ENCODE measurements at places on chromosomes 2 and 18.

DNA sequence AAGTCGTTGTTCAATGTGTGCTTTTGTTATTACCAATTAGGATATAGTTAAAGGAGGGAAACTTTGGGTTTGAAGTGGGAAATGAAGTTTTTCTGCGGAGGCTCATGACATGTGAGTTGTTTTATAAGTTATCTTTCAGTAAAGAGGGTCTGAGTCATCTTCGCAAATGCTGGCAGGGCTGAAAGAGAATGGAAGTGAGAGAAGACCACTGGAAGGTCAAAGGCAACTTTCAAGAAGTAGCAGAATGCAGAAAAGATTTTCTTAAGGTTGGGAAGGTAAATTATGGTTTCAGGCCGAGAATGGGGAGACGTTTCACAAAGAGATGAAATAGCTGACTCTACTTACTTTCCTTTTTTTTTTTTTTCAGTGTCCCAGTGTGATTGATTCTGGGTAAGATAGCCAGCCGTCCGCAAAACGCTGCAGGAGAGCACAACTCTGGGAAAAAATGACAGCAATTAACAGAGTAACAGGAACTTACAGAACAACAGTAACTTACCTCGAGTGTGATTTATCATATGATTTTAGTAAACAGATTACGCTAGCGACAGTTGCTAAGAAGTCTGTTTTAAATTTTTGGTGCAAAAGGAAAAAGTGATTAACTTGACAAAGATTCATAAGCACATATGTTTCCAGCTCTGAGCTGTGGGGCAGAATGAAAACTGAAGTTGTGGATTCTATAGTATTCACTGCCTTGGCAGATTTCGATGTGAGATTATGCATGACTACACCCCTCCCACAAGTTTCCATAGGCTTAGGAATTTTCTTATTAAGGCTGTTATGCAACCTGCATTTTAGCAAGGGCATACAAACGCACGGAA, 46.8 kb upstream of the ACTR3 start:
- no peak for DNase-seq

GRCh38 chr2:3731829-3732228, 28.5 kb downstream of the DCDC2C start:
- no peak for DNase-seq

- DNase-seq: no peak
These were observed 59.0 kb downstream of the PRKCE start for GRCh38 chr2:45710468-45710867.

DNA sequence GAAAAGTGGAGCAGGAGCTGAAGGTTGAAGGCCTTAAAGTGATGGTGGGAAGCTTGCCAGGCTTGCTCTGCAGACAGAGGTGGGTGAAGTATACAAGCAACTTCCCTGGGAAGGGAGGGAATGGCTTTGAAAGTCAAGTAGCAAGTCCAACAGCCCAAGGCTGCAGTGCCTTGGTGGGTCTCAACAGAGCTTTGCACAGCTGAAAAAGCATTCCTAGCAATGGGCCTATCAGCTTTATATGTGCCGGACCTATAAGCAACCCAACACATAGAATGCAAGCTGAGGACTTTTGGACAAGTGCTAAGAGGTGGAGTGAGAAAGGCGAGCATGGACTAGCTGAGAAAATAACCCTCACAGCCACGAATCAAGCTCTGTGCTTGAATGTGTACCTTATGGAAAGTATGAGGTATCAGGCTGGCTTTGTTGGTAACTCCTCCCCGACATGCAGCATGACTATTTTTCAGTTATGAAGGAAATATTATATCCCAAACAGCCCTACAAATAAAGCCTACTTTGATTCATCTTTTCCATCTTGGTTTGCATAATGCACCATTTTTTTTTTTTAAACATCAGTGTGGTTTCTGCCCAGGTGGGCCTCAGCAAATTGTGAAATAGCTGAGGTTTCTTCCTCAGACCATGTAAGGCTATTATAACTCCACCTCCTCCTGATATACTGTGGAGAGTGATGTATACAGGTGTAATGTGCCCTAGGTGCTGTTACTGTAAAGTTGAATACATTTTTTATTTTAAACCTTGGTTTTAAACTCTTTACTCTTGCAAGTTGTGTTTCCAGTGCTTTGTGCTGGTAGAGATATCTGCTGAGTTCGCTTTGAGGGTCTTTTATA, 241.4 kb upstream of the CXCR4 start:
- no peak for DNase-seq

- no peak for DNase-seq
These were observed 32.5 kb downstream of the BMPR2 start for GRCh38 chr2:202408546-202409140.

- DNase-seq: no peak
These were observed 121.8 kb upstream of the TMEM200C start for GRCh38 chr18:6017171-6017570.

GRCh38 chr2:69989009-69989408, 27.6 kb upstream of the ASPRV1 start:
- no peak for DNase-seq

DNA sequence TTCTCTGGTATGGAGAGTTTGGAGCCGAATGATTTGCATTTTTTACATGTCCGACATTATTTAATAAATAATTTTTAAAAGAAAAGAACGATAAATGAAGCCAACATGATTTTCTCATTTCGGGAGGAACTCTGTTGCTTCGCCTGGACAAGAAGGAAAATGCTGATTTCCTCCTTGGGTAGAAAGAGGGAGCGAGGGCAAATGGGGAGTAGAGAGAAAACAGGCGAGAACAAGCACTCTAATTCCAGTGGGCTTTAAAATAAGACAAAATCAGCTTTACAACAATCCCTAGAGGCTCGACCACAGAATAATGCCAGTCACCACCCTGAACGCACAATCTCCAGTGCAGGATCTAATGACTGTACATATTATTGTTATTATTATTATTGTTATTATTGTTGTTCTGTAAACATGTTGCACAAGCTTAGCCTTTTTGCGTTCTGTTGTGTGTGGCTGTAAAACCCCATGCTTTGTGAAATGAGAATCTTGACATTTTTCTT, 3.7 kb downstream of the DLX1 start:
- DNase-seq: no peak

DNA sequence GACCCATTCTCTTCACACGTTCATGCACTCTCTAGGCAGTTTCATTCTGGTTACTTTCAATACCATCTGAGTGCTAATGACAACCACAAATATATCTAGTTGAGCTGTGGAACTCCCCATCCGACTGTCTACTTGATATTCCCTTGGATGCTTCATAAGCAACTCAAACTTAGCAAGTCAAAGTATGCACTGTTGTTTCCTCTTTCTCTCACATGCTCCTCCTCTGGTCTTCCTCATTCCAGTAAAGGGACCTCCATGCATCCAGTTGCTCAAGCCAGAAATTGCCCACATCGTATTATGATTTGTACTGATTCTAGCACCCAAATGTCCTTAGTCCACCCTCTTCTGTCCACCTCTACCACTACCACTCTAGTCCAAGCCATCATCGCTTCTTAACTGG, 22.3 kb downstream of the SEMA4F start:
- no peak for DNase-seq

DNA sequence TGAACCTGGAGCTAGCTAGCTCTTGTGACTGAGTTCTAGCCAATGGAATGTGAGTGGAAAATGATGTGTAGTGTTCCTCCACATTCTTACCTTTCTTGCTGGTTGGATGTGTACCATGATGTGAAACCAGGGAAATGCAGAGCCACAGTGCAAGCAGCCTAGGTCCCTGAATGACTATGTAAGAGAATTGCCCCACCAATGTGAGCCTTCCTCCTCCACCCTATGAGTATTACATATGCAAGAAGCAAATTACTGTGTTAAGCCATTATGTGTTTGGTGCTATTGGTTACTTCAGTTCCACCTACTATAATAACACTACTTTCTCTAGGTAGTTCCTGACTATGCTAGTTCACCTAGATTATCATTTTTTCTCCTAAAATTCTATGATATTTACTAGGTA, 39.6 kb downstream of the LCLAT1 start:
- DNase-seq: no peak

DNA sequence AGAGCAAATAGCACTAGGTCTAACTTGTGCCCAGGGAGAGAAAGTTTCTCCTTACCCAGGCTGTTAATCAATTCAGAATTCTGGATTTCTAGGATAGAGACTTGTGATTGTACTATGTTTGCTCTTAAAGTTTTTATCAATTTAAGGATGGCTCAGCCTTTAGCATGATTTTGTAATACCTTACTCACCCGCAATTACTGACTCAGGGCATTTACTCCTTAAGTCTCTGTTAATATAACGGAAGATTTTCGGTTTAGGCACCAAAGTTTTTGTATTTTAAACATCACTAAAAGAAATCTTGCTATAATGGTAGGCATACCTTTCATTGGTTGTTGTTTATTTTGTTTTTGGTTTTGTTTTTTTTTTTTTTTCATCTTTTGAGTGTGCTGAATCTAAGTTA, 358.2 kb downstream of the RBM43 start:
- no peak for DNase-seq

GRCh38 chr18:27042177-27042576, 142.9 kb downstream of the CHST9 start:
- DNase-seq: no peak

- DNase-seq: peak; percentile 97
These were observed 1.0 kb upstream of the GMPPA start for GRCh38 chr2:219497495-219498279.

GRCh38 chr18:3529077-3529476, 79.1 kb downstream of the TGIF1 start:
- DNase-seq: no peak

DNA sequence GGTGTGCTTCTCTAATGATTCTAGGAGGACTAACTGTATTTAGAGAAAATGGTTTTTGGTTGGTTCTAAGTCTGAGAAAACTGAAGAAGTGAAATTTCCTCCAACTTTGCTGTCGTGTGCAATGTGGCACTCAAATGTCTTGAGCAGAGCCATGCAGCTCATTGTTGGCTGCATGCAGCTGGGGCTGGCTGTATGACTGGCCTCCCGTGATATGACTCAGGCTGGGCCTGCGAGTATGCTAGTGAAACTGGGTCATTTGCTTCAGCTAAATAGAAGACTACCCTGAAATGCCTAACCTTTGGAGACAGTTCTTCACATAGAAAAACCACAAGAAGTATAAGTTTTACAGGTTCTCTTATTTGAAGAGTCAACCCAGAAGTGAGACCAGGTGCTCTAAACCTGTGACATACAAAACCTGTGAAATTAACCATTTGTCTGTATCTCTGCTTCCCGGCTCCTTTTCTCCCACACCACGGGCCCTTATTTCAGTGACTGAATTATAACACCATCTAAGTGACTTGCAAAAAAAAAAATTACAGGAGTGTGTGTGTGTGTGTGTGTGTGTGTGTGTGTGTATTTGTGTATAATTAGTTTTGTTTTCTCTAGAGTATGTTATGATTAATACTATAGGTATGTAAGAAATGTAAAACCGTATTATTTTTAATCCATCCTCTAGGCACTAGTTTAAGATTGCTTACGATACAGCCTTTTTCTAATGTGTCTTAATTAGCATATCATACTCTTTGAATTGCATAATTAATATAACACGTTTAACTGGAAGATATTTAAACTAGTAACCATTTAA, 15.9 kb downstream of the POLI start:
- DNase-seq: peak; percentile 65

- DNase-seq: no peak
These were observed 2.5 kb downstream of the CRIM1 start for GRCh38 chr2:36357847-36358659.

GRCh38 chr2:28463893-28464292, 32.0 kb upstream of the PLB1 start:
- no peak for DNase-seq

DNA sequence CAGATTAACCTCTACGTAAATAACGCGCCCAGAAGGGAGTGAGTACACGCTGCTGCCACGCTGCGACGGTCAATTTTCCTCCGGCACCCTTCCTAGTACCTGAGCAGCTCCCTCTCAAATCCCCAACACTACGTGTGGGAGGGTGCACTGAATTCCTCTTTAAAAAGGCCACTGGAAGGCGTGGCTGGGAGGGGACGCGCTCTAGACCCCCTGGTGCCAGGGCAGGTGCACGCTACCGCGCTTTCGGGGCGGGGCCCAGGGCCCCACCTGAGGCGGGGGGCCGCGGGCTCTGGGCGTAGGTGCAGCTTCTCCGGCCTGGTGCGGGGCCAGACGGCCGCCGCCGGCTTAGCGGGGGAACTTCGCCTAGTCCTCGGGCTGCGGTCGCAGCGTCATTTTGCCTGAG, 668 bp upstream of the ANKRD12 start:
- DNase-seq: no peak

GRCh38 chr2:150188177-150188576, 299.3 kb downstream of the RND3 start:
- DNase-seq: no peak

- DNase-seq: no peak
These were observed 609 bp downstream of the TPGS2 start for GRCh38 chr18:36828157-36828629.

DNA sequence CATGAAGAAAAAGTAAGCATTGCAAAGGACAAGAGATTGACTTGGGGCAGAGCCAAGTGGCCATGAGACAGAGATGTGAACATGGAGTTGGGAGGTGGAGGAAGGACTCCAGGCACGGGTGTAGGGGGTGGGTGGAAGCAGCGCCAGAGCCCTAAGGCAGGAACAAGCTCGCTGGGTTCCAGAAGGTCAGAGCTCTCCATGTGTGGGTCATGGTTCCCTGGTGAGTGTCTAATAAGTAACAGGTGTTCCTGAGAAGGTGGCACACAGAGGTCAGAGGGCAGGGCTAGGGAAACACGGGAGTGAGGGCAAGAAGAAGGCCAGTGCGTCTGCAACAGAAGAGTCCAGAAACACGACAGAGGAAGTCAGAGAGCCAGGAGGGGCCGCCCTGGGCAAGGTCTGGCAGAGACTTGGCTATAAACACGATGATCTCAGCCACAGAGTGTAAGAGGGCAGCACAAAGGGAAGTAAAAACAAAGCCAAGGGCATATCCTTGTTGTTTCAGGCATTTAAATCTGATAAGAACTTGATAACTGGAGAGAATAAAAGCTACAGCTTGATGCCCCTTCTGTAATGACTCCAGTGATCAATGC, 260.8 kb downstream of the TGIF1 start:
- DNase-seq: peak; percentile 47

Measured in left ventricle myocardium superior (tissue), 1 donor.